ENCODE measurements at places on chromosomes 11 and 22.

- no peak for DNase-seq
Observed at GRCh38 chr11:1502954-1503707, 16.6 kb upstream of the MOB2 start.

GRCh38 chr22:31501738-31502137 lies 5.4 kb downstream of the SFI1 start:
- no peak for DNase-seq

GRCh38 chr11:63847363-63847762 lies 8.5 kb downstream of the MARK2 start:
- DNase-seq, result no peak

DNA sequence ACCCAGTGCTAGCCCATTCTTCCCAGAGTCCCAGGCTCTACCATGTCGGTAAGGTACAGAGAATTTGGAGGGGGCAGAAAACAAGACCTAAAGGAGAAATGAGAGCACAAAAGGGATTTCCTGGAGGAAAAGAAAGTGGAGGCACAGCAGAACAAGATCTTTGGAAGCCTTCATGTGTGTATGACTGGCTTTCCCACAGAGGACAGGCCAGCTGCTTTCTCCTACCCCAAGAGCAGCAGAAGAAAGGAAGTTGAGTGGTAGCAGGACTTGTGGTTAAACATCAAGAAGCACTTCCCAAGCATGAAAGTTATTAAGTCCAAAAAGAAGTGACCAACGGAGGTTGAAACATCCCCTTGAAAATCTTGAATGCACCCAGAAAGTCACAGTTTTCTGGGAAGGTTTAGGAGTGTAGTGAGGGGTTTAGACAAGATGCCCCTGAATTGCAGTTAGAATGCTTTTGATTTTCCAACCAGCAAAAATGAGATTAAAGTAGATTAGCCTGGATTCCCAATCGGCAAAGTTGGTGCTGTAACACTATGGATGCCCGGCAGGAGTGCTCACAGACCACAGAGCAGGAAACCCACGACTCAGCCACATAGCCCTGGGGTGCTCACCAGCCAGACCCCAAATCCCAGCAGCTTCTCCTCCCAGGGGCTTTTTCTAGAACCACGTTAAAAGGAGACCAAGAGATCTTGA lies 608 bp downstream of the TMPRSS13 start:
- DNase-seq, result no peak

- DNase-seq, result no peak
Observed at GRCh38 chr11:76653674-76654284, 16.8 kb downstream of the LRRC32 start.

- no peak for DNase-seq
Observed at GRCh38 chr11:14029440-14029839, 66.9 kb downstream of the SPON1 start.

DNA sequence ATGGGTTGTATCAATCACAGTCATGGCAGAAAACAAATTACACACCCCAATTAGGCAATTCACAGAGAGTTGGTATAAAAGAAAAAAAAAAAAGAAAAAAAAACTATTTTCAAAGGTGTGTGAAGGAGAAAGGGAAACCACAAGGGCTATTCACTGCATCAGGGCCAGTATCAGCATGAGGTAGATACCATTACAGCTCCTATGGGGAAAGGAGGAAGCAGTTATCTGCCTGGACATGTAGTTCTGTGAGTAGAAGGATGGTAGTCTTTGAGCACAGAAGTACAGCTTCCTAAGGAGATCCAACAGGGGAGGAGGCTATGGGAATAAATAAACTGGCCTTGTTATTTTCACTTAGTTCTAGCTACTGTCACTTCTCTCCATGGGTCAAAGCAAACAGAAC lies 746.1 kb downstream of the LUZP2 start:
- no peak for DNase-seq

DNA sequence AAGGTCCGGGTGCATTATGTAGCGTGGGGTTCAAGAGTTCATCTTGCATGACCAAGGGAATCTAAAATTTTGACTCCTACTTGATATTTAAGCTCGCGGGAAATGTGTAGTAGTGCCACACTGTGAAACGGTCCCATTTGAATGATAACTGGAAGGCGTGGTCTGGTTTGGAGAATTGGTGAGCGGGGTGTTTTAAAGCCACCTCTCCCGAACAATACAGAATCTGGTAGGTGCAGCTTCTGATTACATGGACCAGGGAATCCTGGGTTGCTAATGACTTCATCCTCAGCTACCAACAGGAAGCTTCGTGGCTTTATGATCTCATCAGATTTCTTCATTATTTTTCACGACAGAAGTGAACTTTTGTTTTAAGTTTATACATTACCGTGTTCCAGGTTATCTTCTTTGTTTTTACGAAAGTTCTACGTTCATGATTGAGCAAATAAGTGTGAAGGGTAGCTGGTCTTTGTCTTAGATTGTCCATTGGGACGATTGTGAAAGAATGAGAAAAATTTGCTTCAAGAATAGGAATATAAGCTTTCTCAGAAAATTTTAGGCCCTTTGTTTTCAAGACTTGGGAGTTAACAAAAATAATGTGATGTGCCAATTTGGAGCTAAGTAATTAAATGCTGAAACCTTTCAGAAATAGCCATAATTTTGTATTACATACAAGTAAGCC lies 1.7 kb downstream of the QSER1 start:
- DNase-seq, result no peak

DNA sequence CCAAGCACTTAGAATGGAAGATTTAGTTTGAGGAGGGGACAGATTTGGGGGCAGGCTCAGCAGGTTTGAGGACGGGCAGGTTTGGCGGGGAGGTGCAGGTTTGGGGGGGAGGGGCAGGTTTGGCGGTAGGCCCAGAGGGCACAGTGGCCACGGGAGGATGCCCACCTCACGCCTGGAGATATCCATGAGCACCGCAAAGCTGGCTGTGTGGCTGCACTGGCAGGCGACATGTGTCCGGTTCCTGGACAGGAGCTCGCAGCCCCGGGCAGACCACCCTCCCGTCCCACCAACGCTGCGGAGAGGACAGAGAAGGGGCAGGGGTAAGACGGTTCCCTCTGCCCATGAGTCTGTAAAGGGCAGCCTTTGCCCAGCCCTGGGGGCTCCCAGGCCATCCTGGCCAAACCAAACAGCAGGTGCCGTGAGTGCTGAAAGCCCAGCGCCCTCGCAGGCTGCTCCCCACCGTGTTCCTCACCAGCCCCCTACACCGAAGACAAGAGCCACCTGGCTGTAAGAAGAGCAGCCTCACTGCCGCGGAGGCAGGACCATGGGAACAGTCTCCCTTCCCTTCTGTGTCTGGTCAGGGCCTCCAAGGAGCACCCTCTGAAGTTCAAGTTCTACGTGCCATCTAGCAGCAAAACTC lies 43.0 kb downstream of the TRMU start:
- DNase-seq, result no peak

DNA sequence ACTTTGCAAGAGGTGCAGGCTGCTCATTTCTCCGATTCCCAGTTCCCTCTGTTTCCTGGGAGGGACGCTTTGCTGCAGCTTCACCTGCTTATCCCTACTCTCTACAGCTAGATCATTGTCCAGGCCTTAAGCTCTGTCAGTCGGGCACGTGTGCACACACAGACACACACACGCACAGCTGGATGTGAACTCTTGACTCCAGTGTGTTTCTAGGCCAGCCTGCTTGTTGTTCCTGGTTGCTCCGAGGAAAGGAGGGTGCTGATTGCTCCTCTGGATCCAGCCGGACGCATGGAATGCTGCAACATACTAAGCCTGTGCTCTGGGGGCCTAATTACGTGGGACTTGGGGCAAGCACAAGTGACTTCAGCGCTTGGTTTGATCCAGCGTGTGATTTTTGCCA lies 19.7 kb downstream of the ZNRF3 start:
- DNase-seq, result no peak

DNA sequence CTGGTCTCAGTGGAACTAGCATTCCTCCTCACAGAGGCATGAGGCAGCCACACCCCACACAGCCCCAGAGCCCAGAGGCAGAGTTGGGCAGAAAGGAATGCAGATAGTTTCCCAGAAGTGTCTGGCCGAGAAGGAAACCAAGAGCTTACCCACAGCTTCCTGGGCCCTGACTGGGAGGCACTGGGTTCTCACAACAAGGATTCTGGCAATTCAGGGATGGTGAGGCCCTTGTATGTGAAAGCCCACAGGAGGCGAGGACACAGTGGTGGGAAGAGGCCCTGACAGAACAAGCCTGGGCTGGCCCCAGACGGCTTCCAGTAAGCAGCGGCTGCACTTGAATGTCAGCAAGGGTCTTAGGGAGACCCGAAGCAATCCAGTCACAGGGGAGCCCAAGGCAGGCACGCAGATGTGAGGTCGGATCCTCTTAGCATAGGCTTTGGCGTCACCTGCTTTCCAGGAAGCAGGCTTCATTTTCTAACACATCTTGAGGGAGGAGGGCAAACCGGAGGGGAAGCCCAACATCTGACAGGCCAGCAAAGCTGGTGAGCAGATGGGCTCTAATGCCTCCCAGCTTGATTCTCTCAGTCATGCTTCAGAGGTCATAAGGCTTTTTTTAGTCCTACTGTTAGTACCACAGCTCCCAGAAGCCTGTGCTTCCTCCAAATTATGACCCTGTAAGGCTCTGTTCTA lies 78.3 kb upstream of the AKIP1 start:
- DNase-seq, result no peak

DNA sequence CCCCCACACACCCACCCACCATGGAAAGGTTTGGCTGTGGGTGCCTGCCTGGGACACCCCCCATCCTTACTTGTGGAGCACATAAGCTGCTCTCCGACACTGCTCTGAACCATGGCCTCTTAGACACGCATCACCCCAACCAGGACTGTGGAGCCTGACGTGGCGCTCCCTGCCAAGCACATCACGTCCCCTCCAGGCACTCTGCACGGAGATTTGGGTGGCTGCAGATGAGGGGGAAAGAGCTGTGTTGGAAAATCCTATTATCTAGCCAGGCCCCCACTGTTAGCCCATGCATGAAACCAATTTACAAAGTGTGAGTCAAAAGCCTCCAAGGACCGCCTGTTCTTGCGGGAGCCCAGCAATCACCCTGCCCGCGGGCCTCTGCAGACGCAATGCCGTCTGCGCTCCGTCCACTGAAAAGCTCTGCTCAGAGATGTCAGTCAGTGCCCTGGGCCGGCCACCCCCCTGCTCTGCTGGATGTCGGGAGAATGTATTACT lies 163.4 kb upstream of the NECTIN1 start:
- DNase-seq, result no peak

GRCh38 chr22:28907311-28908008 lies 24.1 kb downstream of the ZNRF3 start:
- DNase-seq, result no peak

All from neural crest cell (in vitro differentiated cells).